ENCODE measurements at places on chromosomes 2 and 18.

DNA sequence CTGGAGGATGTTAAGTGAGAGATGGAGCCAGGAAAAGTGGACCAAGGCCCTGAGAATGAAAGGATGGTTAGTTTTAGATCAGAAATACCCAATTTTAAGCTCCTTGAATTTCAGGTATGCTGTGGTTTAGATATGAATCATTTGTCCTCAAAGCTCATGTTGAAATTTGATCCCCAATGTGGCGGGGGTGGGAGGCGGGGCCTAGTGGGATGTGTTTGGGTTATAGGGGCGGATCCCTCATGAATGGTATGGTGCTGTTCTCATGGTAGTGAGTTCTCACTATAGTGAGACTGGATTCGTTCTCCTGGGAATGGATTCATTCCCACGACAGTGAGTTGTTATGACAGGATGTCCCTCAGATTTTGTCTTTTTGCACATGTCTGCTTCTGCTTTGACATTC, 11.4 kb downstream of the MYO5B start:
- DNase-seq = no peak

DNA sequence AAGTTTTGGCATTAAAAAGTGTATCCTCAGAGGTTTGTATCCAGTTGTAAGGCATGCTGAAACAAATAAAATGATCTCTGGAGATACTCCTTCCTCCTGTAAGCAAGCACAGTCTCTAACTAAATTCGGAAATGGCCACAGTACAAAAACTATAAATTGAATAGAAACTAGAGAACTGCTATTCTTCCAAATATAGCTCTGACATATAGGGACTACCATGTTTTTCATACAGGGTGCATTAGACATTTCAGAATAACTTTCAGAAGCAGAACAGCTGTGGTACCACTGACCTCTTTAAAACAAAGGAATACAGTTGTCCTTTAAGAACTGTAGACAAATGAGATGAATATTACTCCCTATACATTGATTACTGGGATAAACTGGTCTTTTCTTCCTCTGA, 568.5 kb downstream of the ARHGAP15 start:
- no peak for DNase-seq

DNA sequence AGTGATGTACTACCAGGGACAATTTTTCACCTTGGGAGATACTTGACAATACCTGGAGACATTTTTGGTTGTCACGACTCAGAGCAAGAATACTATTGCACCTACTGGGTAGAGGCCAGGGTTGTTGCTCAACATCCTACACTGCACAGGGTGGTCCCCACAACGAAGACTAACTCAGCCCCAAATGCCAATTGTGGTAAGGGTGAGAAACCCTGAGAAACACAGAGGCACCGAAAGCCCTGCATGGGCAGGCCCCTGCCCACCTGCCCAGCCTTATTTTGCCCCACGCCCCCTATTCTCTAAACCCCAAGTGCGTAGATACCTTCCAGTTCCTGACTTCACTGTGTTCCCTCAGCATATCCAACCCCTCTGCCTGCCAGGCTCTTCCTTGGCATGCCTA, 163.1 kb upstream of the PKDCC start:
- DNase-seq = no peak

DNA sequence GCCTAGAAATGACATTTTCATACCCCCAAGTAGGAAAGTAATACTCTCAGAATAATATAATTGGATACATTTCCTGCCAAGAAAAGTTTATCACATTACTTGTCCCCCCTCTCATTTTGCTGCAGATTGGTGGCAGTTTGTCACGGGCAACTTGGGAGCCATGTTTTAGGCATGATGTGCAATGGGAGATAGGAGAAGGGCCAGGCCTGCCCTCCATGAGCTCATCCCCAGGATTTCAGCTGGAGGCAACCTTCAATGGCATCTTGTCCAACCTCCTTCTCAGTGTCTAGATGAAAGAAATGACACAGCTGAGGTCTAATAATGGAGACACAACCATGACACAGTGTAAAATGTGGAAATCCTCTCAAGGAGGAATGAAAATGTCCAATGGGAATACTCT, 11.4 kb upstream of the RAB31 start:
- DNase-seq = no peak

GRCh38 chr2:203097735-203098134, 83.1 kb downstream of the NBEAL1 start:
- no peak for DNase-seq

DNA sequence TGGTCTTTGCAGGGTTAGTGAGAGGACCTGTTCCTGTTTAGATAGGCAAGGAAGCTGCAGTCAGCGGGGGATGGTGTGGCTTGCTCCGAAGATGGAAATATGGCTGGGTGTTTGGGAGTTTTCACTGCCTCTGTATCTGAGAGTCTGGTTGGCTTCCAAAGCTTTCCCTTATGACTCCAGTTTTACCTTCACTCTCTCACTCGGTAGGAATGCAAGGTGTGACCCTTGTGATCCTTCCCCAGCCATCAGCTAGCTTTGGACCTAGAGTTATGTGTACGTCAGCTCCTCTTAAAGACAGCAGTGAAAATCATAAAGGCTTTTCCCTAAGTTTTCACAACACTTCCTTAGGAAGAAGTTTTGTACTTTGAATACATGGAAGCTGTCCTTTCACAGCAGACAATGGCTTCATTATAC, 35.5 kb upstream of the TMEM87B start:
- DNase-seq = no peak

- DNase-seq = no peak
Measured at GRCh38 chr2:3669656-3670055, 11.7 kb downstream of the ALLC start.

DNA sequence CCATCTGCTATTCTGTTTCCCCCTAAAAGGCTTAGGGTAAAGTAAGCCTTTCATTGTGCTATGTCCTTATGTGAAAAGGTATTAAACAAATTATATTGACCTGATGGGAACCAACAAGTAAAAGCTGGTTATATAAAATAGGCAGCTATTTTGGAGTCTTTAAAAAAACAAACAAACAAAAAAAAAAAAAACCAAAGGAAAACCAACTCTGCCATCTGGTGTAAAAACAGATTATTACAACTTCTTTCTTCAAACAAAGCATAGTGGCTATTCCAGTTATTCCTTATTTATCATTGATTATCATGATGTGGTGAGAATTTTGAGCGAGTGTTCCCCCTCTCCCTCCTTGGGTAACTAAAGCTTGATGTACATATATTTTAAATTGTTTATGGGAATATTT, 122.3 kb upstream of the FHL2 start:
- peak; percentile 55 for DNase-seq

DNA sequence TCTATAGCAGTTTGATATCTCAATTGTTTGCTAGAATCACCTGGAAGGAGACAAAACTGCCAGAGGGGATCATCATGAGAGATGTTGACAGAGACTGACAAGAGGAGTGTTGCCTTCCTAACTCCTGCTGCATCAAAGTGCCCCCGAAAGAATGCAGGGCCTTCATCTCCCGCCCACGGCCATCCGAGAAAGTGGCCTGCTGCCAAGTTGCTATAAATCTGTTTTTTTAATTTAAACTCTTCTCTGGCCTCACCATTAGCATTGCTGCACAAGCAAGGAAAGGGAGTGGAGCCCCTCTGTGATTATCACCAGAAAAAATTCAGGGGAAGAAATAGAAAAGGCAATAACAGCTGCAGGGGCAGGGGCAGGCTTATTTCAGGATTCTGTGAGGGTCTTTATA, 238.1 kb upstream of the EPHA4 start:
- no peak for DNase-seq

GRCh38 chr2:172093416-172094293, 8.3 kb downstream of the DLX1 start:
- no peak for DNase-seq

DNA sequence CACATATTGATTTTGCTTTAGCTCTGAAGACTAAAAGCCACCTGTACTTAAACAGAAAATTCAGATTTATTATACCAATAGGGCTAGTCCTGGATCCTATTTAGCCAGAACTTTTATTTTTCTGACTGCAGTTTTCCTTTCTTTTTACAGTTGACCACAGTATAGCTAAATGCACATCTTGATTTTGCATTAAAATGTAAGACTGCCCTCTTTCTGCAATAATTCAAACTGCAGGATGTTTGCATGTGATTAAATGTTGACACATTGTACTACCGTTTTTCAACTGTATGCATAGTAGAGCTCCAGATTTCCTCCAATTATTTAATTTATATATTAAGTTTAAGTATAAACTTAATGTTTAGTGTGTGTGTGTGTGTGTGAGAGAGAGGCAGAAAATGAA, 1262.9 kb downstream of the SUCLG1 start:
- DNase-seq = peak; percentile 0

DNA sequence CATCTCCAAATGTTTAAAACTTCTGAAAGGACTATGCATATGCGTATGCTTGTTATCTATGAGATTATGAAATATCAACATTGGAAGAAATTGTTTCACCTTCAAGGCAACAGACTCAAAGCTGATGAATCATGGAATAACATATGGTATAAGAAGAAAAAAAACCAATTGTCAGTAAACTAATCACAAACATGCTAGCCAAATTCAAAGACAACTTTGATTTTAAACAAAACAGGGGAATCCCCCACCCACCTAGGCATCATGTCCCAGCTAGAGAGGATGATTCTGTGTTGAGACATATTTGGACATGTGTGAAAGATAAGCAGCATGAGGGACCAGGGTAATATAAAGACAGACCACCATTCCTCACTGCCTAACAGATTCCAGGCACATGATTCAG, 147.7 kb downstream of the WDPCP start:
- no peak for DNase-seq

DNA sequence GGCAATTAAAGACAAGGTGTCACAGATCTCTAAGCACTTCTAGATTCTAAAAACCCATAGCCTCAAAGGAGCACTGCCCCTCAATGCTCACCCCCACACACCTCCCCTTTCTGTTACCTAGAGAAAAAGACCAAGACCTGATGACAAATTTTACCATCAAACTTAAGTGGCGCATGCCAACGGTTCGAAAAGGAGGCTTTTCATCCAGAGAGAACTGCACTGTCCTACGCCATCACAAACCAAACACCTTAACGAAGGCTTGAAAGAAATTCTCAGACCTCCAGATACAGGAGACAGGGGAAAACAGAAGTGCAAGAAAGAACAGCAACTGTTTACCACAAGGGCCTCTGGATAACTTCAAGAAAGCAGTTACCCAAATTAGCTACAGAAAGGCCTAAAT, 2.0 kb upstream of the ZC3H6 start:
- DNase-seq = no peak

GRCh38 chr18:48693625-48694262, 154.9 kb downstream of the CTIF start:
- DNase-seq = no peak

DNA sequence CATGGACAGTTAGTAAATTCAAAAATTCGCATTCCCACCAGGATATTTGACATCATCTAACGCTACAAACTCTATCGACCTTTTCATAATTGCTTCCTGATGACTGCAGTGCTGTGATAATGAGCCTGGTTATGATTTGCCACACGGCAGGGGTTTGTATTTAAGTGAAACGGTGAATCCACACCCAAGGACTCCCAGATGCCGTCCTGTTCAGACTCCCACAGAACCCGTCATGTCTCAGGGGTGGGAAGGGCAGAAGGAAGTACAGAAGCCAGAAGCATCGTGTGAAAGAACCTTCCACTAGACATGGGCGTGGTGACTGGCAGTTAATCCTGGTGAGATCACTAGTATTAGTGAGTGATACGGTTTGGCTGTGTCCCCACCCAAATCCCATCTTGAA, 91.2 kb upstream of the TMEM18 start:
- no peak for DNase-seq

GRCh38 chr2:121236101-121236640, 48.8 kb downstream of the TFCP2L1 start:
- no peak for DNase-seq

DNA sequence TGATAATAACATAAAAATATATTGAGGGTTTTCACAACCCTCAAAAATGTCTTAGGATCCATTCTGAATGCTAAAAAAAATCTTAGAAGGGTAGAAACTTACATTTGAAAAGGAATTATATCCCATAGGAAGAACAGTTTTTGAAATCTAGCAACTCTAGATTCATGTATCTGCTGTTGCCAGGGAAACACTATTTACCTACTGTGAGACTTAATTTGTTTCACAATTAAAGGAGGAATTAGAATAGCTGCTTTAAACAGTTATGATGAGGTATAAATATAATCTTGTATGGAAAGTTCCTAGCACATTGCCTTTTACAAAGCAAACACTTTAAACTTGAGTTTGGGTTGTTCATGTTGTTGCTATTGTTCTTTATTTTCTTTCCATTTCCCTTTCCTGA, 988.2 kb downstream of the SUCLG1 start:
- DNase-seq = no peak

GRCh38 chr18:78716022-78716421, 263.6 kb upstream of the SALL3 start:
- DNase-seq = no peak

DNA sequence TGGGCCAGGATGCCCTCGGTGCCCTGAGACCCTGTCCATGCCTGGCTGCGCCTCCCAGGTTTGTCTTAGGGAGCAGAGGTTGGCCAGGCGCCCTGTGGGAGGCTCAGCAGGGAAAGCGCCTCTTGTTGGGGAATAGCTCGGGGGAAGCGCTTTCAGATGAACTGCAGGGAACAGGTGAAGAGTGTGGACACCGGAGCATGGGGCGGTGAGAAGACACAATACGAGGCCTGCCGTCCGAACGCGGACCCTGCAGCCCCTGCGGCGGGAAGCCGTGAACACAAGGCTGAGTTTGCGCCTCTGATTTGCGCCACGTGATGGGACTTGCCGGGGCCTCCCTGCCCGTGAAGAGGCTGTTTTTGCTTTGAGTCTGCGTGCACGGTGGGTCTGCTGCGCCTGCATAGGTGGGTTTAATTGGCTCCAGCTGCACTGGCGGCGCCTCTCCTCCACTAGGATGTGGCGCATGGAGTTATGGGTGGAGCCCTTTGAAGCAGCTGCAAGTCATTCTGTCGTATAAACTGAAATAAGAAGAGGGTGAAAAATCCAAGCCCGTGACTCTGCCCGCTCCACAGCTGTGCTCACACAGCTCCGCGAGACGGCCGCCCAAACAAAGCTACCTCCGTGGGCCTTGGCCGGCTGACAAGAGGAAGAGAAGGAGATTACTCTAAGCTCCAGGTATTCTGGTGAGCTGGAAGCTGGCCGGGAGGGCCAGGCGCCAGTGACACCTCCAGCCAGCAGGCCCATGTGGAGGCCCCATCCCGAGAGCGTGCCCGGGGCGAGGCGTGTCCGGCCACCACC, 103.5 kb upstream of the CTDP1 start:
- DNase-seq = no peak

DNA sequence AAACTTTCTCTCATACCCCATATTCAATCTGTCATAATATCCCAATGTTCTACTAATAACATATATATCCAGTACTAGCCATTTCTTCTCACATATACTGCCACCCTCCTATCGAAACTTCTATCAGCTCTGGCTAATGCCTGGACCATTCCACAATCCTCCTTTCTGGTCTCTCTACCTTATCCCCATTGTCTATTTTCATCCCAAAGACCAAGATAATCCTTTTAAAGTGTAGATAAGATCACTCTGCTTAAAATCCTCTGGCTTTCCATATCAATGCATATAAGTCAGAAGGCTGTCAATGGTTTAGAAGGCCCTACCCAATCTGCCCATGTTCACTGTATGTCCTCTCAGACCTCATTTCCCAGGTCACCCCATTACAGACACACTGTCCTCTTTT, 229.6 kb downstream of the ZEB2 start:
- DNase-seq = no peak

- no peak for DNase-seq
Measured at GRCh38 chr2:174332217-174332963, 2.4 kb upstream of the SP9 start.

Data from inflammatory macrophage treated with lipopolysaccharide for 1 hour (primary cell).